RWPE1 (cell line): ENCODE measurements at places on chromosomes 12 and 14.

GRCh38 chr14:31291210-31291609 is 83.6 kb upstream of the HECTD1 start:
- DNase-seq, result no peak

DNA sequence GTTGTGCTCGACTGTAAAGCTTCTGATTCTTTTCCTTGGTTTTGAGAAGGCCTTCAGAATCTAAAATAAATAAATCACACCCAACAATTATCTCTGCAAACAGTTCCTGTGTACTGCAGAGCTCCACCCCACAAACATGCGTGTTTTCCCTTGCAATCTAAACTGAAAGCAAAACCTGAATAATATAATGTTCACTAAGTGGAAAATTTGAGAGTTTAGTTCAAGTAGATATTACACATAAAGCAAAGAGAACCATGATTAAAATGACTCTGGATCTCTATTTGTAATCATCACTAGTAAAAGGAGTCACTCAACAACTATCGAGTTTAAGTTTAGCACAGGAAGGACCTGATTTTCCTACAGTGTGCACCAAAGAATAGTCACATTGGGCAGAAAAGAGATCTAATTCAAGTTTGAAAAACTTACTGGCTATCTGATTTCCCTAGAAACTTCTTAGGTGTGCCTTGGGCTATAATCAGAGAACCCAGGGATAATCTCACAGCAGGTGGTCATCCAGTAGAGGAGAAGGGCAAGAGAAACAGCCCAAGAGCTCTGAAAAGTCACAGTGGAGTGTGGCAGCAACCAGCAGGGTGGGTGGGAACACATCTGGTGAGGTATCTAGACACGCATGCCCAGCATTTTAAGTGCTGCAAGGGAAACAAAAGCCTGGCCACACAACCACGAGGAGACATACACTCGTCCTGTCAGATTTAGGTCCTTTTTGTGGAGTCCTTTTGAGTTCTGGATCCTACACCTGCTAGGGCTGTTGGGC is 25.4 kb downstream of the ATG14 start:
- no peak for DNase-seq

GRCh38 chr12:124174451-124175348 is 120.2 kb upstream of the RFLNA start:
- no peak for DNase-seq

- no peak for DNase-seq
Observed at GRCh38 chr12:121861636-121862254, 3.1 kb upstream of the HPD start.

- no peak for DNase-seq
Observed at GRCh38 chr12:30930238-30930637, 3.7 kb downstream of the TSPAN11 start.

- DNase-seq, result no peak
Observed at GRCh38 chr12:7666595-7666994, 887 bp upstream of the APOBEC1 start.

- peak; percentile 86 for DNase-seq
Observed at GRCh38 chr14:96762650-96763049, 34.5 kb upstream of the VRK1 start.
